ENCODE measurements at places on chromosomes 1 and 21.

GRCh38 chr1:223248001-223248769, 105.1 kb upstream of the TLR5 start:
- no peak for DNase-seq

DNA sequence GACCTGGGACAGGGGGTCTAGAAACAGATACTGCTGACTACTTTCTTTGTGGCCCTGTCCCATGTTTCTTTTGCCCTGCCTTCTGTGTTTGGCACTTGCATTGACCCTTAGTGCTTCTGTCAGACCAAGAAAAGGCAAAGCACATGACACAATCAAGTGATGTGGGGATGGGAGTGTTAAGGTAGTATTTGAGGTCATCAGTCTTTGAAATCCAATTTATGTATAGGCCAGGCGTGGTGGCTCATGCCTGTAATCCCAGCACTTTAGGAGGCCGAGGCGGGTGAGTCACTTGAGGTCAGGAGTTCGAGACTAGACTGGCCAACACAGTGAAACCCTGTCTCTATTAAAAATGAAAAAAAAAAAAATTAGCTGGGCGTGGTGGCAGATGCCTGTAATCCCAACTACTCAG, 26.0 kb downstream of the SERBP1 start:
- DNase-seq: no peak

DNA sequence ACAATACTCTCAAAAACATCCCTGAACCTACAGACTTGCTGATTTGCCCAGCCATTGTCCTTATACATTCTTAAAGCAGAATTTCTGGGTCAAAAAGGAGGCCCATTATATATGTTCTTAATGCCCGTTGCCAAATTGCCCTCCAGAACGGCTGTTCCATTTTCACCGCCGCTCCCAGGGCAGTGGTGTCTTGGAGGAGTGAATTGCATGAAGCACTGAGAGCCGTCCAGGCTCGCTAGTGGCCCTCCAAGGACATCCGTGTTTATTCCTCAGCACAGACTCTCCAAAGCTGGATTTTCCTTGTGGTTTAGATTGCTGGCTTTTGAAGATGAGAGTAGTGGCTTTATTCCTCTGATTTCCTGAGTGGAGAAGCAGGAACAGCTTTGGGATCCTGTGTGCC, 68.8 kb downstream of the FHAD1 start:
- no peak for DNase-seq

- DNase-seq: no peak
Observed at GRCh38 chr1:99305626-99306025, 41.3 kb downstream of the PLPPR4 start.

- no peak for DNase-seq
Observed at GRCh38 chr1:9900142-9901043, 9.7 kb downstream of the CTNNBIP1 start.

DNA sequence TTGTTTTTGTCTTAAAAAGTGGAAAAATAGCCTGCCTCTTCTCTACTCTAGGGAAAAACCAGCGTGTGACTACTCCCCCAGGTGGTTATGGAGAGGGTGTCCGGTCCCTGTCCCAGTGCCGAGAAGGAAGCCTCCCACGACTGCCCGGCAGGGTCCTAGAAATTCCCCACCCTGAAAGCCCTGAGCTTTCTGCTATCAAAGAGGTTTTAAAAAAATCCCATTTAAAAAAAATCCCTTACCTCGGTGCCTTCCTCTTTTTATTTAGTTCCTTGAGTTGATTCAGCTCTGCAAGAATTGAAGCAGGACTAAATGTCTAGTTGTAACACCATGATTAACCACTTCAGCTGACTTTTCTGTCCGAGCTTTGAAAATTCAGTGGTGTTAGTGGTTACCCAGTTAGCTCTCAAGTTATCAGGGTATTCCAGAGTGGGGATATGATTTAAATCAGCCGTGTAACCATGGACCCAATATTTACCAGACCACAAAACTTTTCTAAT, 35.0 kb upstream of the TDRD10 start:
- no peak for DNase-seq

- DNase-seq: no peak
Observed at GRCh38 chr21:39961251-39961650, 94.0 kb downstream of the PCP4 start.

DNA sequence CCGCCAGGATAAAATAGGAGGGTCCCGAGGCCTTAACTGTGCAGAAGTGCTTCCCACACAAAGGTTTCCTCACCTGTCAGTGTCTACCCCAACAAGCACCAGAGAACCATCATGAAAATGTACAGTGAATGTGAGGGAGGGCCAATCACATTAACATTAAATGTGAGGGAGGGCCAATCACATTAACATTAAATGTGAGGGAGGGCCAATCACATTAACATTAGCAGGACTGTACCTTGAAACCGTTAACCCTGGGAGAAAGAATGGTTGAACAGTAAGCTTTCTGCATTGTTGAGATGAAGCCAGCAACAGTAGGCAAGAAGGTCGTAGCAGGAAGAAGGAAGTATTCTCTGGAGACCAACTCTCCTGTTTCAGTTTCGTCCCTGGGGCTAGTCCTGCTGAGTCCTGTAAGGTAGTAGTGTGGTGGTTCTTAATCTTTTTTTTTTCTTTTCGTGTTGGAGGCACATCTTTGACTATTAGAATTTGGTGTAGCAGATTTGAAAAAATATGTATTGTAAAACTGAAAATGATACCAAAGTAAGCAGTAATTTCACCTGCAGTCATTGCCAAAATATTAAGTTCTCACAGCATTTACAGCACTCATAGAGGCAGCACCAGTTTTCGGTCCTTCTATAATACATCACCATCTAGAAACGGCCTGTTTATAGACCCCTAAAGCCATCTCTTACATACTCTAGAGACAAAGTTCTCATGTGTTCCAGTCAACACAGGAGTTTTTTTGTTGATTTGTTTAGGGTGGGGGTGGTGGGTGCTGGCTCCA, 98.6 kb upstream of the PPP2R5A start:
- no peak for DNase-seq

DNA sequence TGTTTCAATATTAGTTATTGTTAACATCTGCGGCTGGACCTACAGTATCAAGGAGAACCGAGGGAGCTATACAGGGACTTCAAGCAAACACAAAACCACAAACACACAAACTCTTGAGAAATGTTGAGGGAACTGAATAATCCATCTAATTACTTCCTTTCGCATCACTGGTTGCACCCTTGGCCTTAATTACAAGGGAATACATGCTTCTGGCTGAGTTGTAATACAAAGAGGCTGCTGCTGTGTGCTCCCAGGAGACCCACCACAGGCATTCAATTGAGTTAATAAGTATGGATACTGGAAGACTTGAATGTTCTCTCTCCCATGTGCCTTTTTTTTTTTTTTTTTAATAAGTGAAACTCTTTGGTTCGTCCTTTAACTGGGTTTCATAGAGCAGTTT, 16.8 kb upstream of the SMYD2 start:
- no peak for DNase-seq

- no peak for DNase-seq
Observed at GRCh38 chr1:93681101-93681988, at the start of gene BCAR3. Gene BCAR3 (minus strand): TSS chr1:93681837. CDS start chr1:93674930, 6,907 bp downstream.

DNA sequence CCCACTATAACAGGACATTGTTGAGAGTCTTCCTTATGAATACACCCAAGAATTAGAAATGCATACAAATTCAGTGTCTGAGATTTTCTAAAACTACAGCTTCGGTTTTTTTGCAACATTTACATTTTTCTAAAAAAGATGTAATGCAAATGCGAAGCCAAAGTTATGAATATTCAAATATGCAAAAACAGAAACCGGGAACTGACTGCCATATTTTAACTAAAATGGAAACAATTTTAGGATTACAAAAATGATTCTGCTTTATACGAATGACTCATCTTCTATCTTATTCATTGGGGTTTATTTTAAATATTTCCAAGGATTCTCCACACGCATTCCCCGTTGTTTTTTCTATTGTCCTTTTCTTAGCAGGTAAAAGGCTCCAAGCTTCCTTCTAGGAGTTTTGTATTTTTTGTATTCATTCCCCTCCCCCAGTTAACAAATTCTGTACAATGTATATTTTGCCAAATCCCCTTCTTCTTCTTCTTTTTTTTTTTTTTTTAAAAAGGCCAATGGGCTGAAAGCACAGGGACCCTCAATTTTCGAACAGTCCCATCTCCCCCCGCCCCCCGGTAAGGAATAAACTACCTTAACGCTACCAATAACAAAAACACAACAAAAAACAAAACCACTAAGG, 1.0 kb downstream of the ARPC5 start:
- DNase-seq: no peak

- DNase-seq: no peak
Observed at GRCh38 chr1:92927870-92928269, 33.4 kb downstream of the DIPK1A start.

DNA sequence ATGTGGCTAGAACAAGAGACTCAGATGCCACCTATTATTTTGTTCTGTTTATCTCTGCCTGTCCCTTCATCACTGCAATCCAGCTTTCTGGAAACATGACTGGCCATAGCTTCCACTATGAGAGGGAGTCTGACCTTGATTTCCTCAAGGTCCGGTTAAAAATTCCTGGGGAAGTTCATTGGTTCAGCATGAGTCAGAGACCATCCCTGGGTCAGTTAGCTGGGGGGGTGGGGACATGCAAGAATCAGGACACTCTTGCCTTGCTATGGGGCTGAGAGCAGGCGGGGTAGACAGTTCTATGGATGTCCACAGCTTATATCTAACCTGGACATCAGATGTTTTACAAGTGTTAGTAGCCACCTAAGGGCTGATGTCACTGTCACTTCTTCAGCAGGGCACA, 81.1 kb downstream of the TENT5C start:
- DNase-seq: no peak
